ENCODE measurements at places on chromosomes 1 and 21.

DNA sequence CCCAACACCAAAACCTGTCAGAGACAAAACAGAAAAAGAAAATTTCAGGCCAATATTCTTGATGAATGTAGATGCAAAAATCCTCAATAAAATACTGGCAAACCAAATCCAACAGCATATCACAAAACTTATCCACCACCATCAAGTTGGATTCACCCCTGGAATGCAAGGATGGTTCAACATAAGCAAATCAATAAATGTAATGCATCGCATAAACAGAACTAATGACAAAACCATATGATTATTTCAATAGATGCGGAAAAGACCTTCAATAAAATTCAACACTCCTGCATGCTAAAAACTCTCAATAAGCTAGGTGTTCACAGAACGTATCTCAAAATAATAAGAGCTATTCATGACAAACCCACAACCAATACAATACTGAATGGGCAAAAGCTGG, 3.8 kb upstream of the OR2L5 start:
- no peak for DNase-seq

GRCh38 chr21:45010860-45011259, 63.5 kb upstream of the ADARB1 start:
- no peak for DNase-seq

GRCh38 chr1:235339746-235340145, 11.4 kb downstream of the GGPS1 start:
- DNase-seq, result no peak

- DNase-seq, result no peak
Measured at GRCh38 chr1:115879977-115880376, 39.1 kb upstream of the NHLH2 start.

GRCh38 chr1:37513795-37514349, 694 bp downstream of the MEAF6 start:
- peak; percentile 54 for DNase-seq

GRCh38 chr1:147169171-147169570, 3.1 kb downstream of the PRKAB2 start:
- DNase-seq, result no peak

DNA sequence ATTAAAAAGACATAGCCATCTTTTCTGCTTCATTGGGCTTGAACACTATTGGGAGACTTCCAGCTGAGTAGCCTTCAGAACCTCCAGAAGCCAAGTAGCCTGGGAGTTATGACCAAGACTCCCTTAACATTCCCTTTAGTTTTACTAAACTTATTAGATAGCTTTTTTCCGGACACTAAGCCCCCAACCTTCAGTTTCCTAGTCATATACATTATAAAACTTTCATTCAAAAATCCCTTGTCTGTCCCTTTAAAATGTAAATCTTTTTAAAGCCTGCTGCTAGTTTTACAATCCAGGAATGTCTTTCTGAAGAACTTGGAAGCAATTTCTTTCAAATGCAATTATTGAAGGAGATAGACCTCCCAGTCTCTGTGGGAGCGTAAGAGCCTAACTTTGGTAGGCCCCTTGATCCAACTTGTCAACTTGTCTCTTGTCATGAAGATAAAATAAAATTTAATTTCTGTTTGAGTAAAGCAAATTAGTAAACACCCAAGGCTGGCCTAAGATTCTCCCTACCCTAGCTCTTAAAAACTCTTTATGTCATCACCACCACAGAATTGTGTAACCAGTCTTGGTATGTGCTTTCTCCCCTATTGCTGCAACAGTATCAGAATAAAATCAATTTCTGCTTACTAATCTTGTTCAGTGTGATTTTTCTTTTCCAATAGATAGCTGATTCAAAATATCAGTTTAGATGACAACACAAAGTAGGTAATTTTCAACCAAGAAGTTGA, 796.2 kb downstream of the PLA2G4A start:
- DNase-seq, result no peak

- no peak for DNase-seq
Measured at GRCh38 chr1:157113631-157114030, 14.0 kb upstream of the ETV3L start.

DNA sequence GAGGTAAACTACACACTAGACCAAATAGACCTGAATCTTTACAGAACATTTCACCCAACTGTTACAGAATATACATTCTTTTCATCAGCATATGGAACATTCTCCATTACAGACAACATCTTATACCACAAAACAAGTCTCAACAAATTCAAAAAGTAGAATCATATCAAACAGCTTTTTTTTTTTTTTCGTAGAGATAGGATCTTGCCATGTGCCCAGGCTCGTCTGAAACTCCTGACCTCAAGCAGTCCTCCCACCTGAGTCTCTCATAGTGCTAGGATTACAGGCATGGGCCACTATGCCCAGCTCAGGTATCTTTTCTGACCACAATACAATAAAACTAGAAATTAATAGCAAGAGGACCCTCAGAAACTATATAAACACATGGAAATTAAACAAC, 36.5 kb downstream of the HSF2BP start:
- DNase-seq, result no peak

GRCh38 chr1:60136395-60136794, 62.8 kb upstream of the C1orf87 start:
- no peak for DNase-seq

- DNase-seq, result no peak
Measured at GRCh38 chr1:33347650-33347992, 26.7 kb upstream of the A3GALT2 start.

DNA sequence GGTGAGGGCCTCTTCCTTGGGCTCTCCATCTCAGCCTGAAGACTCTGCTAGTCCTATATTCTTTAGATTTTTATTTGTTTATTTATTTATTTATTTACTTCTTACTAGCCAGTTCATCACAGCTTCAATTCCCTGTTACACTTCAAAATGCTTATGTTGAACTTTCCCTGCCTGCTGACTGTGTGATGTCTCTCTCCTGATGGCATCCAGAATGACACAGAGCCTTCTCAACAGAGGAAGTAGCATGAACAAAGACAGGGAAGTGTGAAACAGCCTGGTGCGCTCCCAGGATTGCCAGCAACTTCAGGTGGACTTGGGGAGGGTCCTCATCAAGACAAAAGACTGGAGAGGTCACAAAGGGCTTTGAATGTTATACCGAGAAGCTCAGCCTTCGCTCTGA, 4.3 kb upstream of the IPO13 start:
- DNase-seq, result no peak

GRCh38 chr1:169348383-169349036, 19.1 kb downstream of the NME7 start:
- DNase-seq, result no peak

DNA sequence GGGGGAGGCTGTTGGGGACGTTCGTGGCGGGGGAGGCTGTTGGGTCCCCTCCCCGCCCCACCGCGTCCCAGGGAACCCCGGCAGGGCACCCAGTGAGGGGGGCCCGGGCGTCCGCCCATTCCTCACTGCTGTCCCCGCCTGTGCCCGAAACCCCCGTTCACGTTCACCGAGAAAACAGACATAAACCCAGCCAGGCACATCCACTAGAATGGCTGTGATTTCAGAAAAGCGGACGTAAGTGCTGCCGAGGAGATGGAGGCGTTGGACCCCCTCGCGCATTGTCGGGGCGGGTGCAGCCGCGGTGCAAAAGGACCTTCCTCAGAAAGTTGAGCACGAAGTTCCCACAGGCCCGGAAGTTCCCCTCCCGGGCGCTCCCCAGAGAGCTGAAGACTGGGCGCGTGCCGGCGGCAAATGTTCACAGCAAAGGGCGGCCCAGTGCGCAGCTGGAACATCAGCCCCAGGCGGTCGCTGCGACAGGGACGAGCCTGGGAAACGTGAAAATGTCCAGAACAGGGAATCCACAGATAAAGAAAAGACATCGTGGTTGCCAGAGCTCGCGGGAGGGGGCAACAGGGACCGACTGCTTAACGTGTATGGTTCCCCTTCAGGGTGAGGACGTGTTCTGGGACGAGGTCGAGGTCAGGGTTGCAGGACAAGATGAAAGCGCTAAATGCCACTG, 18.5 kb upstream of the SAMD11 start:
- no peak for DNase-seq

DNA sequence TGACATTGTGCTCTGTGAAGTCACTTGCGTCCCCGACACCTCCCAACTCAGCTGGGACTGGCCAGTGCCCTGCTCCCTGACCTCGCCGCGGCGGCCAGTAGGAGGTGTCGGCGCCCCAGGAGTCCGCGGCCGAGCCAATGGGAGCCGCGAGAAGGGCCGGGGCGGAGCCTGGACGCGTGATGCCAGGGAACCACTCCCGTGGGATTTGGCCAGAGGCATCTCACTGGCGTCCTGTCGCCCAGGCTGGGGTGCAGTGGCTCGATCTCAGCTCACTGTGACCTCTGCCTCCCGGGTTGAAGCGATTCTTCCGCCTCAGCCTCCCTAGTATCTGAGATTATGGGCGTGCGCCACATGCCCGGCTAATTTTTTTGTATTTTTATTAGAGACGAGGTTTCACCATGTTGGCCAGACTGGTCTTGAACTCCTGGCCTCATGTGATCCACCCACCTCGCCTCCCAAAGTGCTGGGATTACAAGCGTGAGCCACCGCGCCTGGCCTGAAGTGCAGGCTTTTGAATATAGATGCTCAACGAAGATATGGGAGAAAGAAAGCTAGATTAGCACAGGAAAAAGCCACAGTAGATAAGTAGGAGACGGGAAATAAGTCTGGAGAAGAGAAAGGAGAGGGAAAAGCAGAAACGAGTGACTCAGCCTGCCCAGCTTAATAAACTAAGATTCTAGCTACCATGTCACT, 38.0 kb downstream of the ZBTB8OS start:
- DNase-seq, result peak; percentile 56

DNA sequence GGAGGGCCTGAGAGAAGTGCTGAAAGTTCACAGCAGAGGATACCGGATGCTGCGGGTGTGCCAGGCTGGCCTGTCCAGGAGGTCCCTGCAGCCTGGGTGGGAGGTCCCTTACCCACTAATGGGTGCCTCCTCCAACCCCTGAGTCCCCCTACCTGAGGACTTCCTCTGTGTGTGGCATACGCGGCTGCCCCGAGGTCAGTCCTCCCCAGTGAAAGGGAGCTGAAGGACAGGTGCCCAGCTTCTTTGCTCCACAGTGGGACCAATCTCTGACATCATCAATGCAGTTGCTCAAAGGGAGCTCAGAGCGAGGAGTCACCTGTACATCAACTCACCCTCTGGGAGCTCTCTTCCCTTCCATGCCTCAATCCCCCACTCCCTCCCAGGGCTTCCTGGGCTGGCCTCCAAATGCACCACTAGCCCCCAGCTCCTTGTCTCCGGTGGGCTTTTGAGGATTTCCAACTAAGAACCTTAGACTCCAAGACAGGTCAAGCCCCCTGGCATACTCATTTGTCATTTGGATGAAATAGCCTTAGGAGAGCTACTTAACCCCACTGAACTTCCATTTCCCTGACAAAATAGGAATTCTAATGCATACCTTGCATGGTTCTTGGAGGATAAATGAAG, 53.9 kb downstream of the PDE9A start:
- no peak for DNase-seq

- no peak for DNase-seq
Measured at GRCh38 chr1:6006882-6007281, 14.7 kb upstream of the NPHP4 start.

DNA sequence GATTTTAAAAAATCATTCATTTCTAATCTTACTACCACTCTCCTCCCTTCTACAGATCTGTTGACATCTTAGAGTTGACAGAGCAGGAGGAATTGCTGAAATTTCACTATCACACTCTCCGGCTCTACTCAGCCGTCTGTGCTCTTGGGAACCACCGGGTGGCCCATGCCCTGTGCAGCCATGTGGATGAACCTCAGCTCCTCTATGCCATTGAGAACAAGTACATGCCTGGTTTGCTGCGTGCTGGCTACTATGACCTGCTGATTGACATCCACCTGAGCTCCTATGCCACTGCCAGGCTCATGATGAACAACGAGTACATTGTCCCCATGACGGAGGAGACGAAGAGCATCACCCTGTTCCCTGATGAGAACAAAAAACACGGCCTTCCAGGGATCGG, 276.7 kb downstream of the ZP4 start:
- no peak for DNase-seq

- DNase-seq, result no peak
Measured at GRCh38 chr21:43953021-43953420, 59.1 kb upstream of the TRAPPC10 start.

DNA sequence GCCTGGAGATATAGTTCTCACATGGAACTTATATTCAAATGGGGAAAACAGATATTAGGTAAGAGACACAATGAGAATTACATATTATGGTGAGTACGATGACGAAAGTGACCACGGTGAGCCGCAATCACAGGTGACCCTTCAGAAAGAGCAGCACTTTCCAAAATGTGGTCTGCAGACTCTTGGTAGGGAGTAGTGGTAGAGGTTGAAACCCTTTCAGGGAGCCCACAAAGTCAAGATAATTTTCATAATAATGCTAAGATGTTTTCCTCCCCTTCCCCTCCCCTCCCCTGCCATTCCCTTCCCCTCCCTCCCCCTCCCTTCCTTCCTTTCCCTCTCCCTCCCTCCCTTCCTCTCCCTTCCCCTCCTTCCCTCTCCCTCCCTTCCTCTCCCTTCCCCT, 83.5 kb upstream of the AKT3 start:
- no peak for DNase-seq

DNA sequence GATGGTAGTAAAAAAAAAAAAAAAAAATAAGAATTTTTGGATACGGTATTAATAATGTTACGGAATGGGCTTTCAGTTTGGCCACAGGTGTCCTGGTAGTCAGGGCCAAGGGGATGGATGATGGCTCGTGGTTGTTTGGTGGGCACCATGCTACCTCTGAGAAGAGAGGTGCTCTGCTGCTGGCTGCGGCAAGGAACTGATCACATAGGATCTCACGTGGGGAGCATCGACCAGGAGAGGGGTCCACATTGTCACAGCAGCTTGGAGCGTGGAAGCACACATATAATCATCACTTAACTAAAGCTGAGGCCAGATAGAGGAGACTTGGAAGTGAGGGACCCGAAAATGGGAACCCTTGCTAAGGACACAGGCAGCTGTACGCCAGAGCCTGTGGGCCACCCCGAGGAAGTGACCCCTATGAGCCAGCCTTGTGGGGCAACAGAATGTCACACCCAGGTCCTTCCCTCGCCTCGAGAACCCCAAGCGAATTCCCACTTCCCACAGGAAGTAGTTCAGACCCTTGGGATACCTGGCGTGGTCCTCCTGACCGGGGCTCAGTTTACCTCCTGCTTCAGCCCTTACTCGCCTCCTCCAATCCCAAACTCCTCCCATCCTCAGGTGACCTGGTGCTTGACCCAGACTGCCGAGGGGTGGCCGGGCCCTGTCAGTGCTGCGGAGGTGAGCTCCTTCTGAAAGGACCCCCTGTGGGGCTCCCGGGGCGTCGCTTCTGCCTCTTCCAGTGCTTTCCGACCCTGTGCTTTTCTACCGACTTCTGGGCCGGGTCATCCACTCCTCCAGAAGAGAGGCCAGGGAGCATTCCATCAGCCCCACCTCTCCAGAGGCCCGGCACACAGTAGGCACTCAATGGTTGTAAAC, 222.0 kb downstream of the CAMTA1 start:
- DNase-seq, result no peak

DNA sequence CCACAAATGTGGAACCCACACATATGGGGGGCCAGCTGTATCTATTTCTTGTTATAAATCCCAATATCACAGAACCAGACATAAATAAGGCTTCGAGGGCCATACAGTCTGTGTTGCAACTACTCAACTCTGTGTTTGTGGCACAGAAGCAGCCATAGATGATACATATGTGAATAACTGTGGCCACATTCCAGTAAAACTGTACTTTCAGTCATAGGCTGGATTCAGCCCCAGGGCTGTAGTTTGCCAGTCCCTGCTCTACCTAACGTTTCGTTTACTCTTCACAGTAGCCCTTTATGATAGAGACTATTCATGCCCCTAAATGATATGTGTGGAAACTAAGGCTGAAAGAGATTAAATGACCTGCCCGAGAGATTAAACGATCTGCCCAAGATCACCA, 48.7 kb downstream of the FHAD1 start:
- no peak for DNase-seq

- no peak for DNase-seq
Measured at GRCh38 chr1:3945222-3945621, 45.1 kb upstream of the C1orf174 start.

Data from stimulated activated CD8-positive, alpha-beta memory T cell treated with anti-CD3 and anti-CD28 coated beads, Interleukin-7, amount 100 ng/mL, for 48 hours (primary cell).